Renal cortical epithelial cell (primary cell): ENCODE measurements at places on chromosomes 5 and 9. TPM values are rescaled to one million over a fixed set of nuclear protein-coding genes. Genes with fewer than 3 reads are reported as not detected.

DNA sequence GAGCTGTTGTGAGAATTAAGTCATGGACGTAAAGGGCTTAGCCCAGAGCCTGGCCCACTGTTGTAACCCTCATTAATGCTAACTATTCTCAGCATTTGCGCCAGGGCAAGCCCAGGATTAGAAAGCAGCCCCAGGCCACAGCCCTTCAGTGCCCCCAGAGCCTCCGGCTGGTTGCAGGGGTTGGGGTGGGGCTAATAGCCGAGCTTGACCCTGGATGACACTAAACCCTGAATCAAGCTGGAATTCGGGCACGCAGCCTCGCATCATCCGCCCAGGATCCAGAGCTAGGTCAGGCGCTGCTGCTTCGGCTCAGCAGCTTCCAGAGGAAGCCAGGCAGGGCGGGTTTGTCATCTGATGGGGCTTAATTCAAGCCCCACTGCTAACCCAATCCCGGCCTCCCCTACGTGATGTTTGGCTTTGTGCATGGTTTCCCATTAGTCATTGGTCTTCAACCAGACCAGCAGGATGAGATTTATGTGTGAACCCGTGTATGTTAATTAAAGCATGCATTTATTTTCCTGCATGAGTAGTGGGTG lies 1.2 kb upstream of the MEGF9 start:
- DNase-seq, result peak; percentile 85

DNA sequence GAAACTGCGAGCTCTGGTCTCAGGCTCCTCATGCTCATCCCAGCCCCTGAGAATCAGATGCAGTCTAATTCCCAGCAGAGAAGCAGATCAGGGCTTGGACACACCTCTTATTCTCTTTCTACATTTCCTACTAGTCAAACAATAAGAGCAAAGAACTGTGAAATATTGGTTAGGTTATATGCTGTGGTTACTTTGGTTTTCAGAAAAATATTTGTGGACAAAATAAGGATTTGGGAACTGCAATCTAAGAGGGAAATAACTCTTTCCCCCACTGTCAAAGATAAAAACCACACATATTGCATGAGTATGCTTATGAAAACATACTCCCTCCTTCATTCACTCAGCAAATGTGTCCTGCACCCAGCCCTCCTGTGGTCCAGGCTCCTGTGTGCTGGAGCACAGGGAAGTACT lies 164.5 kb upstream of the S1PR3 start:
- DNase-seq, result peak; percentile 54

DNA sequence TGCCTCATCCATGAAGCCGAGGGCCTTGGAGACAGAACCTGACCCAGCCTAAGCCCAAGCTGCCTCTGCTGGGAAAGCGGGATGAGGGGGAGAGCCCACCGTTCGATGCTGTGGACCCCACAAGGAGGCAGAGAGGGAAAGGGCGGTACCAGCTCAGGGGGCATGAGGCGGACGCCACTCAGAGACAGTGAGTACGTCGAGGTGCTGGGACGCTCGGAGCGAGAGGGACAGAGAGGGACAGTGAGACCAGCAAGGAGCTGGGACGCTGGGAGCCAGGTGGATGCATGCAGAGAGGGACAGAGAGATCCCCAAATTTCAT lies 33.6 kb downstream of the EXD3 start:
- DNase-seq, result no peak

GRCh38 chr9:131361202-131361833 lies 32.6 kb upstream of the PRRC2B start:
- DNase-seq, result peak; percentile 79

DNA sequence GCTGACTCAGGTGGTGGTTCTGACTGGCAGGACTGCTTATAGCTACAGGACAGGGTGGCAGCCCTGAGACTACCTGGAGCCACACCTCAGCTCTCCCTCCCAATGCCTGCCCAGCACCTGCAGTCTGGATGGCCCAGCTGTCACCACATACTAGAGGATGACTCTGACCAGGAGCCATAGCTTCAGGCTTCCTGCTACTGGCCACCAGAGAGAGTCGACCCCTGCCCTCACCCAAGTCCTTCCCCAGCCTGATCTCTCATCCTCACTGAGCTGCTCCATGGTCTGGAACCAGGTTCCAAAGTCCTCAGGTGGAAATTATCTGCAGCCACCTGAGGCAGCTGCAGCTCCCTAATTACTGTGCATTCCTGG lies 25.6 kb upstream of the TDRD7 start:
- no peak for DNase-seq

DNA sequence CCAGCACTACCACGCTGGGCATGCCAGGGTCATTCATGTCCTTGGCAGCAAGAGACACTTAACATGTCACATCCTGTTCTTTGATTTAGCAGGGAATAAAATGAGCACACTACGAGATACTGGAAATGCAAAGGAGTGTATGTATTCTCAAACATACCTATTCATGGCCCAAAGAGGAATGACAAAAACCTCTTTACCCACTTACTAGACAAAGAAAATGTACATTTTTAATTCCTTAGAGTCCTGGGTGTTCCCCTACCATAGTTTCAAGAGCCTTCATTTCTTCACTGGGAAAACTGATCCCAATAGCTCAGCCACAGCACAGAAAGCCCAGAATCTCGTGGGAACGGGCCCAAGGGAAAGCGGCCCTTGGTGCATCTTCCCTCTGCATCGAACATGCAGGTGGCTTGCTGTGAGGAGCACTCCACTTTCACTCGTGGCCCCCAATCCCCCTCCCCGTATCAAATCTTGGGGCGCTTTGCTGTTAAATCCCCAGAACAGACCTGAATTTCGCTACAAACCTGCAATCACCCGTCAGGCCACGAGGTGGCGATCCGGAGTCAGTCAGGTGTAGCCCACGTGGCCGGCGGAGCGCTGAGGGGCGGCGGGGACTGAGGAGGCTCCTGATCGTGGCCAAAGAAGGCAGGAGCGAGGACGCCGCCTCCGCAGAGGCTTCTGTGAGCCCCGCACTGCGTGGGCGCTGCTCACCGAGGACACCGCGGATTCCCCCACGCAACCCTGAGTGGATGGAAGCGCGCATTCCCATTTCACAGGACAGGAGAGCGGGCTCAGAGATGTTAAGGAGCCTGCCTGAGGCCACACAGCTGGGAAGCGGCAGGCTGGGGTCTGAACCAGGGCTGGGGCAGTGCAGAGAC lies 91.4 kb downstream of the LMX1B start:
- no peak for DNase-seq

GRCh38 chr5:135539430-135540005 lies 3.8 kb upstream of the NEUROG1 start:
- no peak for DNase-seq

The PPP3R2 gene
- total RNA-seq, result not detected in 2 replicates

The ADGRD2 gene
- total RNA-seq, result not detected in 2 replicates
